ENCODE measurements at places on chromosomes 1 and 21.

GRCh38 chr1:224196813-224197600, 14.0 kb downstream of the DEGS1 start:
- no peak for DNase-seq

DNA sequence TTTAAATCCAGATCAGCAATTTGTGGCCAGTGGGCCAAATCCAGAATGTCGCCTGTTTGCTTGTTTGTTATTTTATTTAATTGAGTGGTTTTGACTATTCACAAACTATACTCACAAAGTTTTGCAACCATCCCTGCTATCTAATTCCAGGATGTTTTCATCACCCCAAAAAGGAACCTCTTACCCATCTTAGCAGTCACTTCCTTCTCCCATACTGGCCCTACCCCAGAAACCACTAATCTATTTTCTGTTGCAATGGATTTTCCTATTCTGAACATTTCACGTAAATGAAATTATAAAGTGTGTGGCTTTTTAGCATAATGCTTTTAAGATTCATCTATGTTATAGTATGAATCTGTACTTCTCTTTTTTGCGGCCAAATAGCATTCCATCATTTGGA, 41.3 kb downstream of the WDTC1 start:
- no peak for DNase-seq

DNA sequence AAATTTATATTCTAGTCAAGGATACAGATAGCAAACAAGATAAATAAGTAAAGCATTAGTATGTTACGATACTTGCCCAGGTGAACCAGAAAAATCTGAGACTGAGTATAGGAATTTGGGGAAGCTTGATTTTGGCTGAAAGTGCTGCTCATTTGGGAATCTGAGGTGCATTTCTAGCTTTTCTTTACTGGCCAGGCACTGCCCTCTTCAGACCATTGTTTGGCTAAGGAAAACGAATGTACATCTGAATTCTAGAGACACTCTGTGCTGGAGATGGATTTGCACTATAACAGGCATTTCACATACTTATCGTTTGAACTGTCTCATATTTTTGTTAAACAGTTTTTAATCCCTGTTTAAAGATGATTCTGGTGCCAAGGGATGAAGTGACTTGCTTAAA, 23.4 kb downstream of the ARID1A start:
- DNase-seq, result no peak

DNA sequence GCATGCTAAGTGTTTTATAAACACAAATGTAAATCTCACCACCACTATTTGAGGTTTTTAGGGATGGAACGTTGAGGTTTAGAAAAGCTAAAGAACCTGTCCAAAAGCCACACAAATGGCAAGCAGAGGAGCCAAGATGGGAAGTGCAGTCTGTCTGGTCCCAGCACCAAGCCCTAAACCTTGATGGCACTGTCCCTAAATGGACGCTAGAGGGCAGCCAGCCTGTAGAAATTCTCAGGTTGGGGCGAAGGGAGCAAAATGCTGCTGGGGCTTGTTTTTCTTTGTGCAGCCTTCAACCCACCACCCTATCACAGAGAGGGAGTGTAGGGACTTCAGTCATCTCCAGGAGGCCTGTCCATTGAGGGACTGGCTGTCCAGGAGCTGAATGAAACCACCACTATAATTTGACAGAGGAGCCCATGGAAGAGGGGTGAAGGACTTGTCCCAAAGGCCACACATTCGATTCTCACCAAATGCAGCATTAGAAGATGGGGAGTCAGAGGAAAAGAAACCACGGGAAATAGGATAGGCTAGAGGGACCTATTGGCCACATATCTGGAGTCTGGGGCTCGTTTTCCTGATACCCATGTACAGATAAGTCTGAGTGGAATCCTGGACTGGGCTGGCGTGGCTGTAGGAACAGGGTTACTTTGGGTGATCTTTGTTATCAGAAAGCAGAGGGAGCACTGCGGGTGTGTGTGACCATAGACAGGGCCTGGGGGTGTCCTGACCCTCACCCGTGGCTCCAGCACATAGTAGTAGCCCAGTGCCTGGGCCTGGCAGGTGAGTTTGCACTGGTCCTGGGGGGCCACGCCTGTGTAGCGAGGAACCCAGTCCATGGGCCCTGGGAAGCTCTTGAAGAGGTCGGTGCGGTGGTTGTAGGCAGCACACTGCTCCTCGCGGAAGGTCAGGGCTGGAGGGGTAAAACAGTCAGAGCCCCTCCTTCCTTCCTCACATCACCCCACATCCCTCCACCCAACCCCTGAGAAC, 6.1 kb downstream of the ADAMTS4 start:
- peak; percentile 13 for DNase-seq

DNA sequence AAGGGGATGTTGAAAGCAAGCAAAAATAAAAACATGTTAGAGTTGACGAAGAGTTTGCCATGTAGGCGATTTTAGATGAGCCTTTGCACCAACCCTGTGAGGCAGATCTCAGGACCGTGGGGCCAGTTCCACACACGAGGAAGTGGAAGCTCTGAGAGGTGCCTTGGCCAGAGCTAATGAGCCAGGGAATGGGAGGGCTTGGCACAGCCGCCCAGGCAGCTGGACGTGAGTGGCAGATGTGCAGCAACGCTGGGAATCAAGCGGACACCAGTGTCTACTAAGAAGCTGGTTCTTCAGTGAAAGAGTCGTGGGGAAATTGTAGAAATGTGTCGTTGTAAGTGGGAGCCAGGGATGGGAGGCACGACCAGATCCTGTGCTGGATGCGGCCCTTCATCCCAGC, 58.9 kb upstream of the COL6A1 start:
- DNase-seq, result no peak

- no peak for DNase-seq
Observed at GRCh38 chr1:92709738-92710137, 75.2 kb downstream of the EVI5 start.

- no peak for DNase-seq
Observed at GRCh38 chr1:5742032-5742431, 250.2 kb downstream of the NPHP4 start.

DNA sequence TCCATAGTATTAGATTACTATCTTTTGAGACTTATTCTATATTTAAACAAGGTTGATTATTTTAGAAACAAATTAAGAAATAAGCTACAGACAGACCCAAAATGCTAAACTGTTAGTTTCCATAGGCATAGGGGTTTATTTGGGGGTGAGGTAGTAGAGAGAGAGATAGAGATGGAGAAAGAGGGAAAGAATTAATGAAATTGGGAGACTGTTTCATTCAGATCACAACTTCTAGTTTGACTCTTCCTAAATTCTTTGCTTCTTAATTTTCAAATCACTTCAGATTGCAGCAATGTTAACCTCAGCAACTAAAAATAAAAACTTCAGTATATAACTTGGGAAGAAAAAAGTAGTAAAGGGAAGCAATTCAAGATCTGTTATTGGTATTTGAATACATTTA, 3.4 kb downstream of the JUN start:
- no peak for DNase-seq

- peak; percentile 76 for DNase-seq
Observed at GRCh38 chr1:208245185-208245705, 1.1 kb upstream of the PLXNA2 start.

- no peak for DNase-seq
Observed at GRCh38 chr1:13809461-13810159, 109.6 kb downstream of the PRDM2 start.

GRCh38 chr1:240285540-240285939, 193.9 kb downstream of the FMN2 start:
- DNase-seq, result no peak

GRCh38 chr1:7898962-7899361, 41.7 kb downstream of the TNFRSF9 start:
- no peak for DNase-seq

DNA sequence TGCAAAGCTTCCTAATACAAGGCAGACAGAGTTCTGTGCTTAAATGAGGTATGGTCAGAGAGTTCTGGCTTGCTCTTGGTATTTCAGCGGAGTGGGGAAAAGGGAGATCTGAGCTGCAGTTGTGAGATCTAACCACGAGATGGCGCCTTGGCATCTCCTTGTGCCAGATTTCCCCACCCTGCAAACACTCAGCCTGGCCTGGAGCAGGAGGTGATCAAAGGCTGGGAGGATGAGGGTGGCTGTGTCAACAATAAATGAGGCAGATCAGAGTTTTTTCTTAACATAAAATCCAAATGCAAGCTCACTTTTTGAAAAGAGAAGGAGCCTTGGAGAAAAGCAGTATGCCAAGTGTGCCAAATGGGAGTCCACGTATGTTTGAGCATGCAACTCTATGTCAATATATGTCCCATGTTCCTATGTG, 4.1 kb upstream of the TFAP2E start:
- no peak for DNase-seq

DNA sequence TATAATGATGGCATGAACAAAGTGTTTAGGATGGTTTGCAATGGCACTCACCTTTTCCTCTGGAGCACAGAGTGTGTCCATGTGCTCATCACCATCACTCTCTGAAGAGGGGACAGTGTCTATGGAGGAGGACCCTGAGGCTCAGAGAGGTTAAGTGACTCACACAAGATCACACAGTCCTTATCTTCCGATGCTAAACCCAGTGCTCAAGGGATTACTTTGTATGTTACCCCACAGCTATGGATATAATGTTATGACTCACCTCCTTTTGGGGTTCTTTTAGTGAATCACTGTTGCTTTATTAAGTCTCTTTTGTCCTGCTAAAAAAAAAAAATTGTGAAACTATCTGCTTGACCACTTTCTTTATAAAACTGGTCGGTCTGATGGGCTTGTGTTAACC, 67.6 kb downstream of the TENT5C start:
- no peak for DNase-seq

GRCh38 chr1:30777904-30778153, 20.3 kb upstream of the LAPTM5 start:
- DNase-seq, result no peak

GRCh38 chr1:42943166-42943565, 15.5 kb downstream of the SLC2A1 start:
- no peak for DNase-seq

DNA sequence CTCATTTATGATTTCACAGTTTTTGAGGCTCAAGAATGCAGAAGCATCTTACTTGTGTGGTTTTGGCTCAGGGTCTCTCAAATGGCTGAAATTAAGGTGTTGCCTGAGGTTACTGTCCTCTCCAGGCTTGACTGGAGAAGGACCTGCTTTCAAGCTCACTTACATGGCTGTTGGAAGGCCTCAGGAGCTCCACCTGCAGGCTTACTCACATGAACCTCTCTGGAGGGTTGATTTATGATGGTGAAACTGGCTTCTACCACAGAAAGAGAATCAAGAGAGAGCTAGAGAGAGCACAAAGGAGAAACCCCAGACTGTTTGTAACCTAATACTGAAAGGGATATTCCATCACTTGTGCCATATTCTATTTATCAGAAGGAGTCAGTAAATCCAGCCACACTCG, 6.2 kb upstream of the KCNK2 start:
- no peak for DNase-seq

- DNase-seq, result no peak
Observed at GRCh38 chr1:15107911-15108310, 45.6 kb upstream of the TMEM51 start.

DNA sequence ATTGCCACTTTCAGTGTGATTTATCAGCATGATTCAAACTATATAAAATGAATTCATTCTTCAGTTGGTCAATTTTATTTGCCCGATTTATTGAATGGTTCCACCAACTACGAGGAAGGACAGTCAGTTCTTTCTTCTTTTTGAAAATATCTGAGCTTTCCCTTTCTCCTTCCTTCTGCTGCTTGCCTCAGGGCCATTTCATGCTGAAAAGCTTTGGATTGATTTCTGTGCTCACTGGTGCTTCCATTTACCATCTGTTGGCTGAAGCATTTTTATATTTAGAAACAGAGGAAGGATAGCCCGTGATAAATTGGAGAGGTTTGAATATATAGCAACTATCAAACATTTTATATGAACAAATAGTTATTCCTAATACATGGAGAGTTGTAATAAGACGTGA, 68.9 kb upstream of the ADAMTS5 start:
- DNase-seq, result no peak

- DNase-seq, result no peak
Observed at GRCh38 chr21:42614396-42614795, 39.0 kb upstream of the PDE9A start.

DNA sequence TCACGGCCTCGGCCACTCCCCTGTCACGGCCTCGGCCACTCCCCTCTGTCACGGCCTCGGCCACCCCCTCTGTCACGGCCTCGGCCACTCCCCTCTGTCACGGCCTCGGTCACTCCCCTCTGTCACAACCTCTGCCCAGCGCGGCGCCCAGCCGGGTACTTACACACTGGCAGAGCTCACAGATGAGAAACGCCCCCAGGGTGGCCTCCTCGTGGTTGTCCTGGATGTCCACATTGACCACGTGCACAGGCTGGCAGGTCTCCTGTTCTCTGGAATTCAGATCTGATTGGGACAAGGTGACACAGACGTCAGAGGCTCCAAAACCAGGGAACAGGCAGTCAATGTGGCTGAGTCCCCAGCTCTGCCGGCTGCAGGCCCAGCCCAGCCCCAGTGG, 3.3 kb upstream of the TMEM240 start:
- no peak for DNase-seq

DNA sequence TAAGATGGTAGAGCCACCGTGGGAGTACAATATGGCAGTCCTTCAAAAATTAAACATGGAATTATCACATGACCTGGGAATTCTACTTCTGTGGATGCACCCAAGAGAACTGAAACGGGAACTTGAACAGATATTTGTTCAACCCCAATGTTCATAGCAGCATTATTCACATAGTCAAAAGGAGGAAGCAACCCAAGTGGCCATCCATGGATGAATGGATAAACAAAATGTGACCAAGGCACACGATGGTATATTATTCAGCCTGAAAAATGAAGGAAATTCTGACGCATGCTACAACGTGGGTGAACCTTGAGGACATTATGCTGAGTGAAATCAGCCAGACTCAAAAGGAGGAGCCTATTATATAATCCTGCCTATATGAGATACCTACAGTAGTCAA, 22.8 kb upstream of the LAPTM5 start:
- DNase-seq, result no peak

- DNase-seq, result no peak
Observed at GRCh38 chr1:20367626-20368025, 77.0 kb downstream of the VWA5B1 start.

DNA sequence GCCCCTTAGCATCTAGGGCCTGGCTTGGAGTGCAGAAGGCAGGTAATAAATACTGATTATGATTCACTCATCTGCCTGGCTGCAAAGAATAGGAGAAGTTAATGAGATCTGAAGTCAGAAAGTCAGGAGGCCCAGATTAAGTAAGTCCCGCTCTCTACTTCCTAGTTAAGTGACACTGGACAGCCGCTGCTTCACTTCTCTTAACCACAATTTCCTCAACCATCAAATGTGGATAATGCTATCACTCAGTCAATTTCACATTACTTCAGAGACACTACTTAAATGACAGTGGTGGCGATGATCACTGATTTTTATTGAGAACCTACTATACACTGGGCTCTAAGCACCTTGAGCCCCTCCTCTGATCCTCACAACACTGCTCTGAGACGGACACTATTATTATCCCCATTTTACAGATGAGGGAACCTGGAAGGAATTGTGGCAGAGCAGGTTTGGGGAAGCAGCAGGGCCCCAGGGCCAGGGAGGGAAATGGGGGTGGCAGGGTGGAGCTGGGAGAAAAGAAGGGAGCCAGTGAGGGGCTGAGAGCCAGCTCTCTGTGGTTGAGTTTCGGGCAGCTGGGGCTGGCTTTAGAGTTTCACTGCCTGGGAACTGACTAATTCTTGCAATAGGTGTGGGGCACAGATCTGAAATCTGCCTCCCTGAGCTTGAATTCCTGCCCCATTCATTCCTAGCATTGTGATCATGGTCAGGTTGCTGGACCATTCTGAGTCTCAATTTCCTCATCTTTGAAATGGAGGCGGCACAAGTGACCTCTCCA, 2.4 kb upstream of the E2F2 start:
- DNase-seq, result no peak

- no peak for DNase-seq
Observed at GRCh38 chr21:42143111-42143510, 72.0 kb downstream of the UMODL1 start.
